ENCODE measurements at places on chromosomes 5 and 9.

DNA sequence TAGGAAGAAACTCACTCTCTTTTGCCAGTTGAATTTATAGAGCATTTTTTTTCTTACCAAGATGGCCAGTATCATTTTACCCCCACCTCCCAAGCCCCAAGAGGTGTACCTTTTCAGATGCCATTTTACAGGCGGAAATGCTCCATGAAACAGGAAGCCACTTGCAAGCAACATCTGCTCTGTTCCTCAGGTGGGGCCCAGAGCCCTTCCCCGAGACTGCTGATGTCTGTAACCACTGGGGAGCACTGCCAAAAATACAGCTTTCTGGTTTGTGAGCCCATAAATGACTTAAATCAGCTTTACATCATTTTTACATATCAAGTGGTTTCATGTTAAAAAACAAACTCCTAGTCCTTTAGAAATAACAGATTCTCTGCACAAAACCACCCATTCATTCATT is 42.9 kb upstream of the GARNL3 start:
- DNase-seq = no peak

DNA sequence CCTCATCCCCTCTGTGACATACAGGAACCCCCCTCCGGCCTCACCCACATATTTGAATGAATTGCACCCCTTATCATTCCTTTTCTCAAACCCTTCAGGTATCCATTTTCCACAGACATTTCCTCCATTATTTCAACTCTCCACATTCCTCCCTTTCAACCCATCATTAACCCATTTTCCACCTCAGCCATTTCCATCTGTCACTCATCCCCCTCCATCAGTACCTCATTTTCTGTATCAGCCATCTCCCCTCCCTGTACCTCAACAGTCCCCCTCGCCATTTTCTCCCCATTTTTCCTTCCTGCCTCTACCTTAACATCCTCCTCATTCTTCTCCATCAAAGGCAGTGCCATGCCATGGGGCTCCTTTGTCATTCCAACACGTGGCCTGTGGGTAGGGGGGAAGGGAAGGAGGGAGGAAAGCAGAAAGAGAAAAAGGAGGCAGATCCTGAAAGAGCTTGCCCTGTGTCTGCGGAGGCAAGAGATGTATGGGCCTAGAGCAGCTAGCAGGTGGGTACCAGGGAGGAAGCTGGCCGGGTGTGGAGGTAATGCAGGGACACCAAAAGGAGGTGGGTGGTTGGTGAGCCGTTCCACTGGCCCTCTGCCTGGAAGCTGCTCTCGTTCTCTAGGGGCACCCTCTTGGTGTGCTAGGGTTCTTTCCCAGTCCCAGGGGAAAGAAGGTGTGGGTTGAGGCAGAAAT is 1.5 kb downstream of the DNAJB5 start:
- DNase-seq = no peak

DNA sequence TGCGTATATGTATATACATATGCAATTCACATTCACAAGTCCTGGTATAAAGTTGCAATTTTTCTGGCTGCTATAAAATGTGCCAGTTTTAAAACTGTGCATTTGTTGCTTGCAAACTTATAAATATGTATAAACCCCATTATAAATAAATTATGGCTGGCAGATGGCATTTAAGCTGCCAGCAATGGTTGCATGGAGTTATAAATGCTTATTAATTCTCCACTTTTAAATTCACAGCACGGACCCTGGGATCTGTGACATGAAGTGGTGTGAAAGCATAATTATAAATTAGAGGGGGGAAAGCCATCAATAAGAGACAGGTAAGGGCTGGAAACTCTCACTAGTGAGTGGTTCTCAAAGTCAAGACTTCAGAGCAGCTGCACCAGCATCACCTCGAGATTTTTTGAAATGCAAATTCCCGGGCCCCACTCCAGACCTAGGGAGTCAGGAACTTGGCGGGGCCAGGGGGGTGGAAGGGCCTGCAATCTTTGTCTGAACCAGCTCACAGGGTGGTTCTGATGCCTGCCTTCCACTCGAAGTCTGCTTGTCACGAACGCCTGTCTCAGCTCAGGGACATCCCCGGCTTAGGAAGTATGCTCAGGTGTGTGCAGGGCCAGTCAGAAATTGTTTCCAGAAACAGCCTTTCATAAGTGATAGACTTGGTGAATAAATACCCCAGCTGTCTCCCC is 16.9 kb downstream of the S1PR3 start:
- no peak for DNase-seq

DNA sequence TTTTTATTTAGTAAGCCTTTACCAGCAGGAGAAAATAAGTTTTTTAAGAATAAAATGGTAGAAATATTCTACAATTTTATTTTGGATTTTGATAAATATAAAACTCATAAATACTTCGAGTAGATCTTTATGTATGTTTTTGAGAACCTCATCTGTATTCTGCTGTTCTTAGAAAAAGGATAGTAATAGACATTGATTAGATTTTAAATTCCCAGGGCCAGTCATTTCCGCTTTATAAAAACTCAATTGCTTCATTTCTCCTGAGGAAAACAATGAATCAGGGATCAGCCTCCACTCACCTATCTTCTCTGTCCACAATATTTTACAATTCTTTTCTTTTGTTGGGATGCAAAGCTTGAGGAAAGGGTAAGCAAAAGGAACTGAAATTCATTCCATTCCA is 1983.5 kb upstream of the C9orf72 start:
- DNase-seq = peak; percentile 52

DNA sequence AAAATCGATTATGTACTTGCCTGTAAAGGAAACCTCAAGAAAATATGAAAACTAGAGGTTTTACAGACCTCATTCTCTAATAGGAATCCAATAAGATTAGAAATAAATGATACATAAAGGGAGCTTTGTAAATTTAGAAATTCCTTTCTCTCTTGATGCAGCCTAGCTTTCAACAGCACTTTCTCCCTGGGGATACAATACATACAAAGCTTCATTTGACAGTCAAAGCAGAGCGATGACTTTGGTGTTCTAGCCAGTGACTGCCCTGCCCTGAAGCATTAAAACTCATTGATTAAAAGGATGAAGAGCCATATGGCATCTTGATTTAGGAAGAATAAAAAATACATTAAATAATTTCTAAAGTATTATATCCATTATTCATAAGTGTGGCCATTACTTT is 46.3 kb upstream of the GLIS3 start:
- DNase-seq = no peak

DNA sequence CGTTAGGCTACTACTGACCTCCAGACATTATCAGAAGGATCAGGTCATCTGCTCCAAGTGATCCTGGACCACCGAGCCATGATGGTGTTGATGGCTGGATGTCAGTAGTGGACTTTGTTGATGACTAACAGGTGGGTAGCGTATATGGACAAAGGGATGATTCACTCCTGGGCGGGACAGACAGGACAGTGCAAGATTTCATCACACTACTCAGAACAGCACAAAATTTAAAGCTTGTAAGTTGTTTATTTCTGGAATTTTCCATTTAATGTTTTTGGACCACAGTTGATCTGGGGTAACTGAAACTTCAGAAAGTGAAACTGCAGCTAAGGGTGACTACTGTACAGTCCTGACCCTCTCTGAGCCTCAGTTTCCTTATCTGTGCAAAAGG is 12.7 kb downstream of the PDGFRB start:
- DNase-seq = peak; percentile 96
